ENCODE measurements at places on chromosomes 1 and 21.

GRCh38 chr1:193456811-193457280, 270.4 kb upstream of the B3GALT2 start:
- no peak for DNase-seq

DNA sequence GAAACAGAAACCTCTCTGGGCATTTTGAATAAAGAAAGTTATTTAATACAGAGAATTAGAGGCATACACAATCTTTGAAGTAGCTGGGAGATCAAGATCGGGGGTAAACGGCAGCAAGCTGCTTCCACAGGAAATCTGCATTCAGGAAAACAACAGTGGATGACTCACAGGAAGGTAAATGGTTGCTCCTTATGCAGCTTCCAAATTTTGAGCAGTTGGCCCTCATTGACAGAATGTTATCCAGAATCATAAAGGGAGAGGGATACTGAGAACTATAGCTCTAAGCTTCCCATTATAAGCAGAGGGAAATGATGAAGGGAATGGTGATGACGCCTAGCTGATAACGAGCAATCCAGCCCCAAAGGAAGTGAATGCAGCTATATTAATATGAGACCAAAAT, 28.6 kb downstream of the ZMYND12 start:
- DNase-seq = no peak

DNA sequence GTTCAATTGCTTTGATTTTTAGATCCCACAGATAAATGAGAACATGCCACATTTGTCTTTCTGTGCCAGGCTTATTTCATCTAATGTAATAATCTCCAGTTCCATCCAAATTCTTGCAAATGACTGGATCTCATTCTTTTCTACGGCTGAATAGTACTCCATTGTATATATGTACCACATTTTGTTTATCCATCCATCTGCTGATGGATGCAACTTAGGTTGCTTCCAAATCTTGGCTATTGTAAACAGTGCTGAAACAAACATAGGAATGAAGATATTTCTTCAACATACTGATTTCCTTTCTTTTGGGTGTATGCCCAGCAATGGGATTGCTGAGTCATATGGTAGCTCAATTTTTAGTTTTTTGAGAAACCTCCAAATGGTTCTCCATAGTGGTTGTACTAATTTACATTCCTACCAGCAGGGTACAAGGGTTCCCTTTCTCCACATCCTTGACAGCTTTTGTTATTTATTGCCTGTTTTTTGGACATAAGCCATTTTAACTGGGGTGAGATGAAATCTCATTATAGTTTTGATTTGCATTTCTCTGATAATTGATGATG, 344.4 kb downstream of the KCTD3 start:
- DNase-seq = no peak

DNA sequence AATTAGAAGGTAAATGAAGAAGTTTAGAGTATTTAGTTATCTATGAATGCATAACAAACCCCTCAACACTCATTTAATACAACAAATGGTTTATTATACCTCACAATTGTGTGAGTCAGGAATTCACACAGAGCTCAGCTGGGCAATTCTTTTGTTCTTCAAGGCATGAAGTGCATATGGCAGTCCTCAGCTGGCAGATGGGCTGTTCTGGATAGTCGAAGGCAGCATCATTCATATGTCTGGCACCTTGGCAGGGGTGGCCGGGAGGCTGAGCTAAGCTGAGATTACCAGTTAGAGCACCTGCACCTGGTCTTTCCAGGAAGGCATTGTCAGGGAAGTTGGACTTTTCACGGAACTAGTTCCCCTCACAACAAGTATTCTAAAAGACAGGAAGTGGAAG, 286.2 kb upstream of the DUSP10 start:
- DNase-seq = no peak
